ENCODE measurements at places on chromosomes 7 and 10.

DNA sequence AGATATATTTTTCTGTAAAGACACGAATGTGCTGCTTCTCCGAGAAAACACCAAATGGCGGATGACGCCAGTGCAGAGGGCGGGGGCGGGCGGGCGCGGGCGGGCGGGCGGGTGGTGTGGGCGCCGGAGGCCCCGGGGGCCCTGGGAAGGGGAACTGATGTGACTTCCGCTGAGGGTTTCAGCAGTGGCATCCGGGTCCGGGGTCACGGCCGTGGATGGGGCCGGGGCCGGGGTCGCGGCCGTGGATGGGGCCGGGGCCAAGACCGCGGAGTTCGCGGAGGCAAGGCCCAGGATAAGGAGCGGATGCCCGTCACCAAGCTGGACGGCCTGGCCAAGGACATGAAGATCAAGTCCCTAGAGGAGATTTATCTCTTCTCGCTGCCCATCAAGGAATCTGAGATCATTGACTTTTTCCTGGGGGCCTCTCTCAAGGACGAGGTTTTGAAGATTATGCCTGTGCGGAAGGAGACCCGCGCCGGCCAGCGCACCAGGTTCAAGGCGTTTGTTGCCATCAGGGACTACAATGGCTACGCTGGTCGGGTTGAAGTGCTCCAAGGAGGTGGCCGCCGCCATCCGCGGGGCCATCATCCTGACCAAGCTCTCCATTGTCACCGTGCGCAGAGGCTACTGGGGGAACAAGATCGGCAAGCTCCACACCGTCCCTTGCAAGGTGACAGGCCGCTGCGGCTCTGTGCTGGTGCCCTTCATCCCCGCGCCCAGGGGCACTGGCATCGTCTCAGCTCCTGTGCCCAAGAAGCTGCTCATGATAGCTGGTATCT lies 20.3 kb upstream of the IGF2BP3 start:
- no peak for DNase-seq

DNA sequence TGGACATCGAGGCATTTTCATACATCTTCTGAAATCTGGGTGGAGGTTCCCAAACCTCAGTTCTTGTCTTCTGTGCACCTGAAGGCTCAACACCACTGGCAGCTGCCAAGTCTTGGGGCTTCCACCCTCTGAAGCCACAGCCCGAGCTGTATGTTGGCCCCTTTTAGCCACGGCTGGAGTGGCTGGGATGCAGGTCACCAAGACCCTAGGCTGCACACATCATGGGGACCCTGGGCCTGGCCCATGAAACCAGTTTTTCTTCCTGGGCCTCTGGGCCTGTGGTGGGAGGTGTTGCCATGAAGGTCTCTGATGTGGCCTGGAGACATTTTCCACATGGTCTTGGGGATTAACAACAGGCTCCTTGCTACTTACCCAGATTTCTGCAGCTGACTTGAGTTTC lies 62.1 kb downstream of the INPP5A start:
- no peak for DNase-seq

DNA sequence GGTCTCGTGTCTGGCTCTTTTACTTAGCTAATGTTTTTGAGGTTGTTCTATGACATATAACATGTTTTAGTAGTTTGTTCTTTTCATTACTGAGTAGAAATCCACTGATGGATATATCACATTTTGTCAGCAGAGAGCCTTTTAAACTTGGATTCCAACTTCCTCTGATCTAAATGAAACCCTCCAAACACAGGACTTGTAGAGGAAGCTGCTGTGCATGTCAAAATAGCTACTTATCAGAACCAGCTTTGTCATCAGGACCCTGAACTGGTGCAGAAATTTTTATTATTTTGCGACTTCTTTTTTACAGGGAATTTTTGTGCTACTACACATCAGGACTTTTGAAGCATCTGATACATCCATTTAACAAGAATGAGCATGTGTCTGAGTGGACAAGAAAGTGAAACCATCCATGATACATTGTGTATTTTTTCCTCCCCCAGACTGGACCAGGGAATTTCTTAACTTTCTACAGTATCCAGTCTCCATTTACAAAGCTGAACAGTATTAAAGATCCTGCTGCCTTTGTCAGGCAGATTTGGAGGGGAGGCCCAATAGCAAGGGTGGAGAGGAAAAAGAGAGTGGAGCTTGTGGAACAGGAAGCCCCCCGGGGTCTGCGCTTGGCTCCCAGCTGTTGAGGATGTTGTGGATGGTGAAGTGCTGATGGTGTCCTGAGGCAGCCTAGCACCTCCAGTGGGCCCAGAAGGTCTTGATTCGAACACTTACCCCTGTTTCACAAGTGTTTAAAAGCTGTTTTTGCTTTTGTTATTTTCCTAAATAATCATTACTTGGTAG lies 29.3 kb upstream of the MTPAP start:
- no peak for DNase-seq

GRCh38 chr7:146216396-146217041 lies 99.9 kb downstream of the CNTNAP2 start:
- DNase-seq, result no peak

GRCh38 chr7:82012453-82012852 lies 242.6 kb upstream of the HGF start:
- no peak for DNase-seq

Data from fibroblast of skin of left biceps (primary cell).